ENCODE measurements at places on chromosomes 5 and 9.

GRCh38 chr9:17318821-17319320 is 184.0 kb downstream of the CNTLN start:
- no peak for DNase-seq

DNA sequence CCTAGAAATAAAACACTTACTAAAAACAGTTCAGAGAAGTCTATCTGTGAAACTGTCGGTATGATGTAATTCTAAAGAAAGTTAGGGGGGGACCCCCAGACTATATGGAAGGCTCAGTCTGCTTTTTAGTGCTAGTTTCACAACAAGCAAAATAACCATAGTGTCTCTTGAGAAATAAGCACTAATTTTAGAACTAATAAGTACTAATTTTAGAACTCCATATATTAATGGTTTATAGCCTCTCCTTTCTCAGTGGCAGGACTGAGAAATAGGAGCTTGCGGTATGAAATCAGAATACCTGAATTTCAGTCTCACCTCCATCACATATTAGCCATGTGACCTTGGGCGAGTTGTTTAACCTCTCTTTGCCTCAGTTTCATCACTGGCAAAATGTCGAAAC is 1.4 kb upstream of the PHF24 start:
- DNase-seq: no peak

GRCh38 chr5:151572657-151573368 is 18.3 kb downstream of the FAT2 start:
- no peak for DNase-seq

- DNase-seq: no peak
These were observed 35.9 kb upstream of the SARDH start for GRCh38 chr9:133773889-133774655.

DNA sequence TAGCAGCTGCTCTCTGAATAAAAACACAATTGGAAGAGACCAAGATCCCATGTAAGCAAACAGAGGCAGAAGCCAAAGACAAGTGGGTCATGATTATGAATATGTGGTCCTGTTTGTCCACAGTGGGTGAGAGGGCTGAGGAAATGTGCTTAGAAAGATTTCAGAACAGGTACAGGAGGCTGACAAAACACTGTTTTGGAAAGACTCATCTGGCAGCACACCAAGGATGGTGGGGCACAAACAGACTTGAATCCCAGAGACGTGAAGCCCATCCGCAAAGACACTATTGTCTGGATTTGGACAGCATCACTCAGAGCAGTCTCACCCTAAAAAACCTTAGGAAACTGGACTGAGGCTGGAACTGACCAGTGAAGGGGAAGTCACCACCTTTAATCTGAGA is 85.0 kb downstream of the ADRB2 start:
- no peak for DNase-seq

GRCh38 chr9:95666785-95667155 is 150.0 kb upstream of the PTCH1 start:
- DNase-seq: no peak

DNA sequence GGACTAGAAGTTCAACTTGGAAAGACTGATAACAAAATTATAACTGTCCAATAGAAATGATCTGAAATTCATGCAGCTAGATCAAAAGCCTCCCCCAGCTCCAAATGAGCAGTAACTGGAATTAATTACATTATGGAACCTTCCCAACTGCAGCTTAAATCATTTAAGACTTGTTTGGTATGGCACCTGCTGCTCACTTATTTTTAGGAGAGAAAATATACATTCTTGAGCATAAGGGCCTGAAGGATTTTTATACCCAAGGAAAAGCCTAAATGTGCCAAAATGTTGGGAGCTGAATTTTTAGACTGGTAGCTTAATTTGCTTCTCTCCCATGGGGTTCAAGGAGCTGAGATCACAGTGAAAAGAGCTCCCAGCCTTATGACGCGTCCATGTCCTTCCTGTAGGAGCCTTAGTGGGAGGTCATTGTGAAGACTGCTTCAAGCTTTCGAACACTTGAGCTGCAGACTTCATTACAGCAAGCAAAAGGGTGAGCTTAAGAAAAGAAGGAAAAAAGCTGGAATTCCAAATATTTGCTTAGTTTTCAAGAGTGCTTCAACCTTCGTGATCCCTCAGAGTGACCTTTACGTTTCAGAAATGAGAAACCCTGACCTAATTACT is 276.0 kb downstream of the DMAC1 start:
- DNase-seq: no peak

- no peak for DNase-seq
These were observed 36.9 kb upstream of the ANKRD55 start for GRCh38 chr5:56270058-56270457.

- no peak for DNase-seq
These were observed 323.4 kb downstream of the NR2F1-AS1 start for GRCh38 chr5:93257616-93258015.

- DNase-seq: no peak
These were observed 25.5 kb downstream of the CDH6 start for GRCh38 chr5:31218978-31219377.

DNA sequence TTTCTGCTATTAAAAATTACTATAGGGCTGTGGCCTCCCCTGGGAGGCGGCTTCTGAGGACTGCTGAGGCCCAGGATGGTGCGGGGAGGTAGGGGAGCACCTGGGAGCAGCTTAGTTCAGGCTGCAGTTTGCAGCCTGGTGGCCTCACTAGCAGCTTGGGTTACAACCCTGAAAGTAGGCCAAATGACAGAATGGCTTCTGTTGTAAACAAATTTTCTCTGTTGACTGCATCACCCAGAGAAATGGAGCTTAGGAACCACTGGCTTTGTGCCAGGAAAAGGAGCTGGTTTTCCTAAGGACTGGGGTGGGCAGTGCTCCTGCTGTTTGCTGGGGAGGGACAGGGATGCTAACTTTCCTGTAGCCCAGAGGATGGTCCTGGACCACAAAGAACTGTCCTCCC is 130.3 kb downstream of the ENTREP1 start:
- no peak for DNase-seq

DNA sequence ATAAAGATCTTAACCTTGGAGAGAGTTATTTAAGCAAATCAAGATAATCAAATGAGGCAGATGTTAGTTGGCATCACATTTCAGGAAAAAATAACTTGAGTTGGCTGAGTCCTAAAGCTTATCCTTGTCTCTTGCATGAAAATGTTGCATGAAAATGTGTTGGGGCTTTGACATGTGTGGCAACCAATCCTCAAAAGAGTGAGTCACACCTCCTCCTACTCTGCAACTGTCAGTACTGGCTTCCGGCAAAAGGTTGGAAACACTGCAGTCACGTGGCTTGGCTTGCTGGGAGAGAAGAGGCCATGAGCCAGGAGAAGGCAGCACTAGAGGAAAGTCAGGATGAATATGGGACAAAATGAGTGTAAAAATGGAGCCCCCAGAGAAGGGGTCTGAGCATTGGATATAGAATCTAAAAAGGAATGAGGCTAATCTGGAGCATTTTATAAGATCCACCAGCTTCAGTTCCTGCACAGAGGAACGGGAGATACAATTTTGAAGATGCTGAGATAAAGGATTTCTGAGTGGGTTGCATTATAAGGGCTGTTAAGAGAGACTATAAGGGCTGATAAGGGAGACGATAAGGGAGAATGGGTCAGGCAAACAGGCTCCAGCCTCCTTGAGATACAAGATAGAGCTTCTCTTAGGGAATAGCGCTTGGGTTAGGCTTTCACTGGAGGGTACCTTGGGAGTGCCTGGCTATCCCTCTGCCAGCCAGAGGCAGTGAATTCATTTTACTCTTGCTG is 43.1 kb downstream of the SPATA31D1 start:
- peak; percentile 7 for DNase-seq

- no peak for DNase-seq
These were observed 138.1 kb downstream of the EMB start for GRCh38 chr5:50302815-50303490.

DNA sequence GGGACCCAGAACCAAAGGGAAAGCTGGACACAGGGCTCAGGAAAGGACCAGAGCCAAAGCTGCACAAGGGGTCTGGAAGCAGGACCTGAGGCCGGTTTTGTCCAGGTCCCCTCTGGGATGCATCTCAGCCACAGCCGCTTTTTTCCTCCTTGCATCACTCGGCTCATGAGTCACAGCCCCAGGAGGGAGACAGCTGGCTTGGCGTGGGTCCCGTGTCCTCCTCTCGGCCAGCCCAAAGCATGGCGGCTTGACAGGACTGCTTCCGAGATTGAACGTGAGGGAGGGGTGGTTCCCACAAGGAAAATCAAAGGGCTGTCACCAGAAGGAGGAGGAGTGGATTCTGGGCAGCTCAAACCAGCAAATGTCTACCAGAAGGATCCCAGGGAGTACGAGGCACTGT is 56.7 kb upstream of the CPLX2 start:
- no peak for DNase-seq

GRCh38 chr9:78753039-78753438 is 456.1 kb downstream of the PSAT1 start:
- DNase-seq: no peak

- peak; percentile 77 for DNase-seq
These were observed 37.3 kb upstream of the EGFL7 start for GRCh38 chr9:136625101-136626065.
